ENCODE measurements at places on chromosomes 3 and 15.

- DNase-seq: no peak
These were observed 75.7 kb downstream of the GAP43 start for GRCh38 chr3:115698851-115699591.

DNA sequence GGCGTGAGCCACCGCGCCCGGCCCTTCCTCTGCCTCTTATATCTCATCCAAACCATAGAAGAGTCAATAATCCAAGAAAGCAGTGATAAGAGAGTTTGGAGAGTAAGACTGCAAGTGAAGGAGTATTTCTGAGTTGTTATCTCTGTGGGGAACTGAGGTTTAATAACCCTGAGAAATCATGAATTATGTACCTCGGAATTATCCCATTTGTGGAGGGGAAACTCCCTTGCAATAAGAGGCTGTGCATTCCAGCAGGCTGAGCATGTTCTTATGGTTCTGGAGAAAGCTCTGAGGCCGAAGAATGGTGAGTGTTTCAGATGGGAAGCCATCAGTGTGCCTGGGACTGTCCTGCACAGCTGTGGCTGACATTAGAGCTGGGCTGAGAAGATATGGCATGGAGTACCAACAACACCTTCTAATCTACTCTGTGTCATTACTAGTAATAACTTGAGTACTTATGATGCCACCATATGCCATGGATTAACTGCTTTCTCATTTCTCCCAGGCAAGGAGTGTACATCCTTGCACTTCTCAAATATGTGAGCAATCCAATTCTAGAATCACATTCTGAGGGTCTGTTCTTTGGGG is 31.4 kb upstream of the NOX5 start:
- no peak for DNase-seq

GRCh38 chr3:110459021-110459420 is 612.6 kb upstream of the NECTIN3 start:
- DNase-seq: no peak

DNA sequence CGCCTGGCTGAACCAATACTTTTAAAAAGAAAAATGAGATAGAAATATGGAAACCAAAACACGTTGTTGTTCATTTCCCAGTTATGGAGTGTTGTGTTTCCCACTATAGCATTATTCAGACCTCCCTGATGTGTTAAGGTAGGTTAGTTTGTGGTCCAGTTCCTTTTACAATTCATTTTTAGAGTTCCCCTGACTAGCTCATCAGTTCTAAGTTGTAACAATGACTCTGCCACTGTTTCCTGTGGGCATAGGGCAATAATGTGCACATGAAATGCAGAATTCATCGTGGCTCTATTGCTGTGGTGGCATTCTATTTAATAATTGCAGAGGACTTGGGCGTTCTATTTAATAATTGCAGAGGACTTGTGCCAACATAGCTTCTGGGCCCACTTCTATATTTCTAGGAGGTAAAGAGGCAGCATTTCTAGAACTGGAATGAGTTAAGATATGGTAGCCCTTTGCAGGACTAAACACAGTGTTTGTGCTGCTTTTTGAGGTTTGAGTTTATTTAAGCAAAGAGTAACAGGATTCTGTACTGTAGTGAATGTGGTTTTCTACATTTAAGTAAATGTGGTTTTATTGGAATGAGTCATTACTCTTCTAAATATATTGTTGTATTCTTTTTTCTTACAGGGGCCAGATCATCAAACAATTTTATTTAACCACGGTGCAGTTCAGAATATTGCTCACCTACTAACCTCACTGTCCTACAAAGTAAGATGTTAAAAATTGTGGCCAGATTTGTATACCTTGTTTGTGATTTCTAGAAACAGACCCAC is 47.5 kb downstream of the ARMC8 start:
- no peak for DNase-seq

- DNase-seq: peak; percentile 72
These were observed 114.8 kb downstream of the FILIP1L start for GRCh38 chr3:99999536-99999935.

DNA sequence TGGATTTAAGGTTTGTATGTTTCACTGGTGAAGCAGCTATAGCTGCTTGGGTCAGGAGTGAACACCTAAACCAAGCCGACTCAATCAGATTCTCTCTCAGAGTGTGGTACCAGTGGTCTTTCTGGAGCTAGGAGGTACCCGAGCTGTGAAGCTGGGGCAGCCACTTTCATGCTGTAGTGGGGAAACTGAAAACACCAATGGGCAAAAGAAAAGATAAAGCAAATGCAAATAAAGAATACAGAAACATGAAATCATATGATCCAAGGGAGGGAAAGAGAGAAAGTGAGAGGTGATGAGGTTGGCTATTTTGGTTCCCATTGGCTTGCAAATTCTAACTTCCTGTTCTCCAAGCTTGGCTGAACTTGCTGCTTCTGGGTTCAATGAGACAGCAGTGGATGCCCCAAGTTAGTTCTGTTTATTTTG is 212.3 kb upstream of the CFAP20DC start:
- DNase-seq: no peak

- no peak for DNase-seq
These were observed 15.3 kb upstream of the EPHB3 start for GRCh38 chr3:184546252-184546651.

DNA sequence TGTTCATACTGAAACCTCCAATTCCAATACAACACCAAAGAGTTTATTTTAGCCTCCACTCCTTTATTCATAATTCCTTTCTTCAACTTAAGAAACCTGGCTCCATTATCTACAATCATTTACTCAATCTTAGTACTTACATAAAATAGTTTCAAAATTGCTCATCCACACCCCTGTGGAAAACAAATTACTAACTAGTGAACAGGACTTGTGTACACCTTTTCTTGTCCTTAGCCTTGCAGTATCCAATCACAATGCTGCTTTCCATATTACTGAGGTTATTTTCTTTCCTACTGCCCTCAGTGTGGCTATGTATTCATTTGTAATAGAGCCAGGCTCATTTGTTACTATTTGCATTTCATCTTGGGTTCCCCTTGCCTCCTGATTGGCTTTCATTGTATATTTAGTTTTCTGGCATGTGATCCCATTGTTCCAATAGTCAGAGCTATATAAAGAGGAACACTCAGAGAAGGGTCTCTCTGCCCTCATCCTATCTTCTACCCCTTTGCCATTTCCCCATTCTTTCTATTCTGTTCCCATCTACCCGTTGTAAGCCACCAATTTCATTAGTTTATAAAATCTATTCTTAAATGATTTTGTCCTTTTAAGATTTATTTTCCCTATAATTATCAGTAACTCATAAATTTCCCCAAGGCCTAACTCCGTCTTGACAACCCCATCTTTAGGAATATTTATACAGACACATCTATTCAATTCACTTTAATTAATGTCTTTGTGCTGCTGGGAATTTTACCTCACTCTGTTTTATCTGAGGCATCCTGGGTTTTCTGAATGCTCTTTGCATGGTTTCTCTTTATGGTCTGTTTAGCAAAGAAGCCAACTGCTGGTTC is 67.9 kb upstream of the RBP1 start:
- DNase-seq: no peak

DNA sequence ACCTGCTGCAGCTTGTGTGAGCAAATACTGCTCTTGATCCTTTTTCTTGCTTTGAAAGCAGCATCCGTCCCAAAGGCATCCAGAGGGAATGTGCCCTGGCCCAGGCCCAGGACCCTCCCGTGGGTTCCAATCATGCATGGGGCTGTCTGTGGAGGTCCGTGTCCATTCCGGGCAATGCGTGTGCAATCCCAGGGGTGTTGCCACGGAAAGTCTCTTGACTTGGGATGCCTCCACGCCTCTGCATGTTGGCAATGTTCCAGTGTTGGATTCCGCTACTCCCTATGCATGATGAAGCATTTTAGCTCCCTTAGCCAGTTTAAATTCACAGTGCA is 105.7 kb downstream of the SNRPN start:
- no peak for DNase-seq

DNA sequence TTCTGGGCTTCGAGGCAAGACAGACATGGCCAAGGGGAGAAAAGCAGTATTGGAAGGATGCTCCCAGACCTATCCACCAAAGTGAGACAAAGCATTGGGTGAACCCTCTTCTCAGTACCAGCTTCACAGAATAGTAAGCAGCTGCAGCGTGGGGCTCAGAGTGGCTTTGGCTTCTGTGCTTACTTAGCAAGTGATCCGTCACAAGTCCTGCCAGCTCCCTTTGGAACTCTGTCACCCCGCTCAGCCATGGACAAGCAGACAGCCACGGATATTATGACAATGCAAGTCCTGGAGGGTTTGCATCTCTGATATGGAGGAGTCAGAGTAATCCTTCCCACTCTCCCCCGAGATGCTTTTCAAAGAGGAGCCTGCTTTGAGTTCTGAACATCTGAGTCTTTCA is 90.8 kb downstream of the SLCO3A1 start:
- DNase-seq: no peak

DNA sequence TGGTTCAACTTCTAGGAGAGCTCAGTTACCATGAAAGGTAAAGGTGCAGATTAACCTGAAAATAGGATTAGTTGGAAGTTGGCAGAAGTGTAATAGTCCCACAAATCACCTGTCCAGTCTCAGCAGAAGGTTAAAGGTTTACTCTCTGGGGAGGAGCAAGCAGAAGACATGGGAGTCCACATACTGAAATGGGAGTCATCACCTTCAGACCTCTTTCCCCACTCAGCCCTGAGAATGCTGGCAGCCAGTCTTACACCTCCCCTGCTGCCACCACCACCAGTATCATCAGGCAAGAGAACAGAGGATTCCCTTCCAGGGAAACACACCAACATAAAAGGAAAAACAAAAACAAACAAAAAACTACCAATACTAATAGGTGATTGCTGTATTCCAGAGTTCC is 13.8 kb upstream of the PLA2G4D start:
- DNase-seq: no peak

GRCh38 chr15:88132499-88132898 is 124.0 kb downstream of the NTRK3 start:
- DNase-seq: no peak

DNA sequence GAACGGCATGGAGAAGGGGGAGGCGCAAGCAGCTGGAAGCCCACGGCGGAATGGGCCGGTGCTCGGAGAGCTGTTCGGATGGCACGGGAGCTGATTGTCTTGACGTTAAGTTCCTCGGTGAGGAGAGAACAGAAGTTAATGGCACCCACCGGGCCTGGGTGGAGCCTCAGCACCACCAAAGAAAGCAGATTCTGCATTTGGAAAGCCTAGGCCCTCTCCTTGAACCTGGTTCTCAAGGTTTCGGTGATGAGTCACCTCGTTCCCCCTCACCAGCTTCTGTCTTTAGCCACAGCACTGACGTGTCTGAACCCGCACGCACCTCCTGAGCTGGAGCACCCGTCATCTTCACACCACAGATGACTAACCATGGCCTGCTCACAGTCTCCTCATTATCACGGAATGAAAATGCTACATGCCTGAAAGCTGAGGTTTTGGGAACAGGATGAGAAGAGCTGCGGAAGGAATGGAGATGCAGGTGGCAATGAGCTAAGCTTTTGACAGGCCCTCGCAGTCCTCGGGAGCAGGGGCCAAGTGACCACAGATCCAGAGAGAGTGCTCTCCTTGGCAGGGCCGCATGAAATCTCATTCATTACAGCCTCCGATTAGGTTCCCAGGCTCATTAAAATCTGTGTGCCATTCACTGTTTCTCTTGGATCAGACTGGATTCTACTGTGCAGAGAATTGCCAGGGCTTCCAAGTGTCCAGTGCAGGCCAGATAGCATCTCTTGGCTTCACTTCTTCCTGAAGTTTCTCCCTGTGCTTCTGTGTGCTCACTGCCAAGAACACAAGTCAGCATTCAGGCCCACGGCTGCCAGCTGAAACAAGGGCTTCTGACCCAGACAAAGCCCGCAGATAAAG is 96.3 kb upstream of the DLG1 start:
- DNase-seq: peak; percentile 100

- no peak for DNase-seq
These were observed 162.3 kb upstream of the NR2E3 start for GRCh38 chr15:71648095-71648494.

DNA sequence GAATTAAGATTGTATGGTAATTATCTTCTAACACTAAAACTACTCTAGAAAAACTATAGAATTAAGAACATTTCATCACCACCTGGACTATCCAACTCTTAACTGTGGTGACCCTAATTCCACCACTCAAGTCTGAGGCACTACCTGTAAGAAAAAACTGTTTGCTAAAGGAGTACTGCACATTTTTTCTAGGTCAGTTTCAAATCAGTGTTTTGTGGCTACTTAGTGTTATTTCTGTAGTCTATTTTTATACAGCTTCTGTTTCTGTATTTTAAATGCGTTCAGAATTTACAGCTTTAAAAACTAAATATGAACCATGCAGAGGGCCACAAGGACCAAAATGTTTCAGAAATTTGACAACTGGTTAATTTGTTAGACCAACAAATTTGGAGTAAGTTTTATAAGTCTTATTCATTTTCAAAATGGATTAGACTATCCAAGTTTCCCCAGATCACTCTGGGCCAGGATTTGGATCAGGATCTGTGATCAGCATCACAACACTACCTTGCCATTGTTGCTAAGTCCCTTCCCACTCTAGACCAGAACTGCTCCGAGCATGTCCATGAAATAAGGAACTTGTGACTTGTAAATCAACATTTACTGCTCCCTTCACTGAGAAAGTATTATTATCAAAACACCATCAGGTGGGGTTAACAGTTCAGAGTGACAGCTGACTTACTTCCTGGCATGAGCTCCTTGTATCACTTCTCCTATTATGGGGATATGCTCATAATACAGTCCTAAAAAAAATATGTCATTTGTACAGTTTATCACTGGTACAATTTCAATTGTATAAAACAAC is 8.6 kb downstream of the GLT8D1 start:
- no peak for DNase-seq

DNA sequence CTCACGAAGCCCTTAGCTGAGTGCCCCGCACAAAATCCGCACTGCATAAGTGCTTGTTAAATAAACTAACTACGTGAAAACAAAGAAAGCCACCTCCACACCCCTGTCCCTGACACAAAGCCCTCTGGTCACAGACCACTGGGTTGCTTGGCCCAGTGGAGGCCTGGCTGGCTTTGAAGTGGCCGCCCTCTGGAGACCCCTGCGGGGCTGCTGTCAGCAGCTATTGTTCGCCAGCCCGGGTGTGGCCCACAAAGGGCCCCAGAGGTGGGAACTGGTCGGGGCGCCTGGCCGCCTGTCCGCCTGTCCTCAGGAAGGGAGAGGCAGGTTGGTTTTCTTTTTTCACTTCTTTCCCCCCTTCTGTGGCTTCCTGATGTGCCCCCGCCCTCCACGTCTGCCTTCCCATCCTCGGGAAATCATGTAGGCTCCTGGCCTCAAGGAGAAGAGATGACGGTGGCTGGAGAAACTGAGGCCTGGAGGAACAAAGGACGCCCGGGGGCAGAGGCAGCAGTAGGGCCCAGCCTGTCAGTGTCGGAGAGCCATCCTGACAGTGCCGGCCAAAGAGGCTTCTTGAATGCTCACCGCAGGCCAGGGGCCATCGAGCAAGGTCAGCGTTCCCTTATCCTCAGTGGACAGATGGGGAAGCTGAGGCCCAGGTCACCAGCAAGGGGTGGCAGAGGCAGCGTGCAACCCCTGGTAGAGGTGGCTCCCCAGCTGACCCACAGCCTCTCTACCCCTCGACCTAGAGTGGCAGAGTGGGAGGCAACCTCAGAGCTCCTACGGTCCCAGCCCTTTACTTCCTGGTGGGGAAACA is 61.1 kb downstream of the SLC6A6 start:
- DNase-seq: no peak

GRCh38 chr15:63915873-63916771 is 82.4 kb upstream of the HERC1 start:
- DNase-seq: no peak

- no peak for DNase-seq
These were observed 344.3 kb upstream of the UMPS start for GRCh38 chr3:124385996-124386395.

Measured in GM04503 (cell line).